CD4-positive, alpha-beta memory T cell (primary cell): ENCODE measurements at places on chromosomes 7 and 10.

DNA sequence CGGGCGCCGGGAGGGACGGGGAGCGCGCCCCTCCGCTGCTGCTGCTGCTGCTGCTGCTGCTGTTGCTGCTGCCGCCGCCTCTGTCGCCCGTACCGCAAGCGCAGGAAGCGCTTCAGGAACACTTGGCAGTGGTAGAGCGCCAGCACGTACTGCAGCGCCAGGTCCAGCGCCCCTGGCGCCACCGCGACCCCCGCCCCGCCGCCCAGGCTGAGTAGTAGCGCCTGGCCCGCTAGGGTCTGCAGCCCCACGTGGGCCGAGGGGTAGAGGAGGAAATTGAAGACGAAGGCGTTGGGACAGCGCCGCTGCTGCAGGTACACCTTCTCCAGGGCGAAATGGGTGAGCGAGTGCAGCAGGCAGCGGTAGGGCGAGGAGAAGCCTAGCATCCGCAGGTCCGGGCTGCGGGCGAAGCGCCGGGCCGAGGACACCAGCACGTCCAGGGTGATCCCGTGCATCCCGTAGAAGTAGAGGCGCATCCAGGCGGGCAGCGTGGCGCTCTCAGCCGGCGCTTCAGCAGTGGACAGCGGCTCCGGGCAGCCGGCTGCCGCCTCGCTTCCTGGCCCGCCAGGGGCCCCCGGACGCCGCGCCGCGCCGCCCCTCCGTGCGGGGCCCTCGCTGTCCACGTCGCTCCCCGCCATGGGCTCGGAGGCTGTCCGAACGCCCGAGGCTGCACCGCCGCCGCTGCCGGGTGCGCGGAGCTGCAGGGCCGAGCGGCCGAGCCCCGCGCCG is at the start of gene TMEM229A:
TSS of gene TMEM229A (minus strand) at position 699 of the 726 bp plus-strand sequence. CDS start at position 635, 64 bp downstream.
- H3K27me3 ChIP-seq, result peaks cover 6% of the 10 kb centered on the region
- DNase-seq, result no peak
- H3K36me3 ChIP-seq, result no peaks in the 10 kb centered on the region
- H3K4me3 ChIP-seq, result no peak within 1 kb of the TSS

DNA sequence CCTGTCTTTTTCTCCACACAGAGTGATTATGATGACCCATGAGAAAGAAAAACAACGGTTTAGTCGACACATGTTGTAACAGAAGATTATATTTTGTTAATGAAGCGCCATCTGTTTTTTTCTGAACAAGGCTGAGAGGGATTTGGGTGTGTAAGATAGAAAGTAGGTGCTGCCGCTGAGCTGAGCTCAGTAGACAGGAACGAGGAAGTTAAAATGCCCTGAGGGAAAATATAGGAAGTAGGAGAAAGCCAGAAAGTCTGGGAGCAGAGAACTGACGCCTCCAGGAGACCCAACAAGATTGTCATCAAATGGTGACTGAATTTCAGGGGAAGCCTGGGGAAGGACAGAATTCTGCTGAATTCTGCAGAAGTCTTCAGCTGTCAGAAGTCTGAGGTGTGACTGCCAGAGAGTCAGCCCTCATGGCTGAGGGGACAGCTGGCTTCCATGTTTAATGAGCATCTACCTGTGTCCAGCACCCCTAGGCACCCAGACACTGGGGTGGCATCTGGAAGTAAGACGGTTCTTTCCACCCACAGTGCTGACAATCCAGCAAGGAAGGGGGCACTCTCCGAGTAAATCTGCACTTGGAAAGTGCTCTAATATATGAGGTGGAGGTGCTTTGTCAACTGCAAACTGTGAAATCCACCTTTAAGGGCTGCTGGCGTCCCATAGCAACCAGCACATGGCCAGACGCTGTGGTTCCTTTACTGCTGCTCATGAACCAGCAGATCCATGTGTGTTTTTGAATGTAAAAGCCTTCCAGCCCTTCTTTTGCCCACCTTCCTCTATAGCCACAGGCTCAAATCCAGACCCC is 12.5 kb upstream of the TSPAN15 start:
- H3K4me1 ChIP-seq, result no peaks in the 10 kb centered on the region
- no peak overlapping the region for H3K4me3 ChIP-seq
- H3K27me3 ChIP-seq, result no peaks in the 10 kb centered on the region
- no peaks in the 10 kb centered on the region for H3K36me3 ChIP-seq
- no peak for DNase-seq
- H3K27ac ChIP-seq, result no peak overlapping the region

- H3K36me3 ChIP-seq, result peaks cover 19% of the 10 kb centered on the region
- peaks cover 100% of the 10 kb centered on the region for H3K4me1 ChIP-seq
- peak overlapping the region; percentile 89 for H3K27ac ChIP-seq
- peak; percentile 56 for DNase-seq
These were observed 59.0 kb downstream of the IKZF1 start for GRCh38 chr7:50363327-50364060.

GRCh38 chr7:117907049-117907640 is 33.9 kb upstream of the CTTNBP2 start:
- no peak overlapping the region for H3K27ac ChIP-seq
- H3K4me3 ChIP-seq, result no peak overlapping the region
- no peaks in the 10 kb centered on the region for H3K27me3 ChIP-seq
- no peak for DNase-seq
- H3K36me3 ChIP-seq, result no peaks in the 10 kb centered on the region

GRCh38 chr7:74272305-74273038 is 16.7 kb upstream of the CLIP2 start:
- no peaks in the 10 kb centered on the region for H3K27me3 ChIP-seq
- no peaks in the 10 kb centered on the region for H3K4me1 ChIP-seq
- no peak overlapping the region for H3K4me3 ChIP-seq
- H3K27ac ChIP-seq, result no peak overlapping the region

DNA sequence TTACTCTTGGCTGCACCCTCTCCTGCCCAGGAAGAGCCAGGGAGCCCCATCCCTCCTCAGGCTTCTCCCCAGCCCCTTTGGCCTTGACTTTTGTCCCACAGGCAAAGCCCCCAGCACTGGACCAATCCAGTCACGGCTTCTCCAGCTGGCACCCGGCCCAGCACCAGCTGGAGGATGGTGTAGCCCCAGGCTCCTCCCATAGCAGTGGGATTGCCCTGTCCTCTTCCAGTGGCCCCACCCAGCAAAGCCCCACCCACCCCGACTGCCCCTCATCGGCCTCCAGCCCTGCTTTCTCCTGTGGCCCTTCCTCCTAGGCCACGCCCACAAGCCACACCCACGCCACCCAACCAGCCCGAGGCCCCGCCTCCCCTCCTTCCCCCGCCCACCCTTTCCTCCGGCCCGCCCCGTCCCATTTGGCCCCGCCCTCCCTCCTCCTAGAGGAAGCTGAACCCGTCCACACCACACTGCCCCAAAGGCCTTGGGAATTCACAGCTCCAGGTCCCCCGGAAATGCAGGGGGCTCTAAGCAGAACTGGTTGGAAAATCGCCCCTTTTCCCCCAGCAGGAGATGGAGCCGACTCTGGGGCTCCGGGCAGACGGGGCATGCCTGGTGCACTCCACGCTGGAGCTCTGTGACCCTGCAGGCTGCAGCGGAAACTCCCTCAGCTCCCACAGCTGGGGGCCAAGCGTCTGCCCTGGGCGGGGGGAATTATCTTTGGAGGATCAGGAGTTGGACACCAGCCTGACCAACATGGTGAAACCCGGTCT is 25.2 kb downstream of the GET4 start:
- H3K4me3 ChIP-seq, result no peak overlapping the region
- H3K27me3 ChIP-seq, result no peaks in the 10 kb centered on the region
- DNase-seq, result no peak
- peaks cover 3% of the 10 kb centered on the region for H3K4me1 ChIP-seq

DNA sequence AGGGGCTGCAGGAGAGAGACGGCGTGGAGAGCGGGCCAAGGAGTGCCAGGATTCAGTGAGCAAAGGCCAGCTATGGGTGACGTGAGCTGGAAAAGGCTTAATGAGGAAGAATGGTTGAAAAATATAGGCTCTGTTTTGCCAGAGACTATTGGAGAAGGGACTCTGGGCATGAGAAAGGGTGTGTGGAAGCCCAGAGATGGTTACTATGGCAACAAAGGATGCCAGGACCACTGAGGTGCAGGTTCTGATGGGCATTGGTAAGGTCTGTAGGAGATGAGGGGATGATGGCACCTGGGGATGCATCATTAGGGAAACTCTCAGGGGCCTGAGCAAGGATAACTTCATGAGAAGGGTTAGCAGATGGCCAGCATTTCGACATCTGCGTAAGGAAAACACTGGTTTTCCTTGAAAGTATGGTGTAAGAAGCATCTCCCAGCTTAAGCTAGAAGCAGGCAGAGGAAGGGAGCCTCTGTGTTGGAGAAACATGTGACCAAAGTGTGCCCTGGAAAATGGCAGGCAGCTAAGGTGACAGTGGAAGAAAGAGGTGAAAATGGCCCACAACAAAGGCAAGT is 21.6 kb upstream of the FAM180A start:
- H3K27ac ChIP-seq, result no peak overlapping the region
- H3K4me3 ChIP-seq, result no peak overlapping the region
- no peaks in the 10 kb centered on the region for H3K27me3 ChIP-seq
- DNase-seq, result no peak
- H3K36me3 ChIP-seq, result no peaks in the 10 kb centered on the region

DNA sequence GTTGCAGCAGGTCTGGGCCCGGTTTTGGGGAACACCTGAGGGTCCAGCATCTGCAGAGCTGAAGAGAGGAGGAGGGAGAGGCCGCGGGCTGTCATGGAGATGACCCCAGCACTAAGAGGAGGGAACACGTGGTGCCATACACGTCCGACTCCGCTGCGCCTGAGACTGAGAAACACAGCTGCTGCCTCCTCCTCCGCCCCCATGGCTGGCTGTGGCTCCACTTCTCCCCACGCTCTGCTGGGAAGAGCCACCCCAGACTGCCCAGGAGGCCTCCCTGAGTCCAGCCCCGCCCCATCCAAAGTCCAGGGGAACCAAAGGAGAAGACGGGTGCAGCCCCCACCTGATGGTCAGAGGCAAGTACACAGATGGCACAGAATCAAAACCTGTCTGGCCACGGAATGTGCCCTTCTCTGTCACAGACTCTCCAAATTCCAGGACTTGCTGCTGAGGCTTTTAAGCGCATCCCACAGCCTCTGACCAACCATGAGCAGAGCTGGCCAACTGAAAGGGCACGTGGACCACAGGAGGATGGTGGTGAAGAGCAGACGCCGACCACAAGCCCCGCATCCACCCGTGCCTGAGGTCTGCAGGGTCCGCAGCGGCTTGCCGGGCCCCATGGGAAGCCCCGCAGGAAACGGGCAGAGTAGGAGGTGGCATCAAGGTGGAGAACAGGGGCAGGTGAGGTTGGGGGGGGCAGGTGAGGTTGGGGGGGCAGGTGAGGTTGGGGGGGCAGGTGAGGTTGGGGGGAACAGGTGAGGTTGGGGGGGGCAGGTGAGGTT is 24.0 kb downstream of the STK32C start:
- H3K27ac ChIP-seq, result no peak overlapping the region
- H3K36me3 ChIP-seq, result no peaks in the 10 kb centered on the region
- no peaks in the 10 kb centered on the region for H3K4me1 ChIP-seq
- DNase-seq, result no peak

- DNase-seq, result no peak
- no peak overlapping the region for H3K4me3 ChIP-seq
- H3K36me3 ChIP-seq, result no peaks in the 10 kb centered on the region
- no peaks in the 10 kb centered on the region for H3K4me1 ChIP-seq
These were observed 28.3 kb upstream of the CASD1 start for GRCh38 chr7:94481279-94481678.

DNA sequence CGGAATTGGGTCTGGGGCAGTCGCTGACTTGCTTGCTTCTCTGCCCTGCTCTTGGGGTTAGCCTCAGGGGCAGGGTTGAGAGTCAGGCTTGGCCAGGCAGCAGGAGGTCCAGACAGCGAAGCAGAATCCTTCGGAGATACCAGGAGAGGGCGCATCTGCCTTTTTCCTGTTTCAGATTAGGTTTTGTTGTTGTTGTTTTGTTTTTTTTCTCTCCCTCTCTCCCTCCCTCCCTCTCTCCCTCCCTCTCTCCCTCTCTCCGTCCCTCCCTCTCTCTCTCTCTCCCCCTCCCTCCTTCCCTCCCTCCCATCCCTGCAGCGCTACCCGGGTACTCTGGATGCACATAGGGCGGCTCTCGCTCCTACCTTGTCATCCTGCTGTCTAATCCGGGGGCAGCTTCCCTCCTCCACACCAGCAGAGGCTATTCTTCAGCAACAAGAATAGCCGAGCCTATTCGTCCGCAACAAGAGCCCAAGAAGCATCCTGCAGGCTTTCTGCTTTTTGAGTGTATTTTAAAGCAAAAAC is 758 bp upstream of the OPTN start:
- no peaks in the 10 kb centered on the region for H3K27me3 ChIP-seq
- peaks cover 44% of the 10 kb centered on the region for H3K4me1 ChIP-seq
- H3K36me3 ChIP-seq, result no peaks in the 10 kb centered on the region
- DNase-seq, result peak; percentile 59

GRCh38 chr10:75565286-75566251 is 134.1 kb downstream of the LRMDA start:
- H3K4me3 ChIP-seq, result no peak overlapping the region
- H3K4me1 ChIP-seq, result no peaks in the 10 kb centered on the region
- DNase-seq, result no peak
- H3K27ac ChIP-seq, result no peak overlapping the region

DNA sequence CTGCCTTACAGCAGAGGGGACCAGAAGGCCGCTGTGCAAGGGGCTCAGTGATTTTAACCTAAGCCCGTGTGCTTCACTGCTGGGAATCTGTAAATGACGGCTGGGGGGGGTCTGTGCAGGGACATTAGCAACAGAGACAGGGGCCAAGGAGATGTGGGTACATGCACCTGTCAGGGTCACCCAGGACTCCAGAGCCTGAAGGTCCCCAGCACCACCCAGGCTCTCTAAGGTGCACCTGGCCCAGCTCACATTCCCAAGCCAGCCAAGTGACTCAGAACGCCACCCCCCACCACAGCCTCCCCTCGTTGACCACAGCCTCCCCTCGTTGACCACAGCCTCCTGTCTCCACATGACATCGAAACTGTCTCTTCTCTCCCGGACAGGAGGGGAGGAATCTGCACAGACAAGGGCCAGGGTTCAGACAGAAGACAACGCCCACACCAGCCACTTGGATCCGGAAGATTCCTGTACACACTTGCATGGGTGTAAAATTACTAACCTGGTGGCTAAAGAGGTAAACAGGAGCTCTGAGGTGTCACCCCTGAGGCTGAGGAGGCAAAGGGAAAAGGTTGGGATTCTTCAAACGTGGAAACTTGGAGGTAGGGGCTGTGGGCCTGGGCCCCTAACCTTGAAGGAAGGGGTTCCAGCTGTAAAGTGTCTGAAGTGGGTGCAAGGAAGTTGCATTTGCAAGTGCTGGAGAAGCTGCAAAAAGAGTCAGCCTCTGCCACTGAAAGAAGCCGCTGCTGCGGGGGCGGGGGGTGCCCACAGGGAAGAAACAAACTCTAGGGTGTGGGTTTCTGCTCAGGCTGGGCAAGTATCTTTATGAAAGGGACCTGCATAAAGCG is 27.0 kb downstream of the CALML3 start:
- peaks cover 49% of the 10 kb centered on the region for H3K4me1 ChIP-seq
- H3K4me3 ChIP-seq, result no peak overlapping the region
- no peaks in the 10 kb centered on the region for H3K36me3 ChIP-seq
- H3K27me3 ChIP-seq, result no peaks in the 10 kb centered on the region
- H3K27ac ChIP-seq, result no peak overlapping the region

- H3K36me3 ChIP-seq, result no peaks in the 10 kb centered on the region
- DNase-seq, result no peak
- no peak overlapping the region for H3K4me3 ChIP-seq
- H3K27me3 ChIP-seq, result no peaks in the 10 kb centered on the region
- no peaks in the 10 kb centered on the region for H3K4me1 ChIP-seq
These were observed 65.4 kb downstream of the CDK14 start for GRCh38 chr7:90661290-90662151.

- no peak for DNase-seq
- H3K4me1 ChIP-seq, result peaks cover 50% of the 10 kb centered on the region
- H3K4me3 ChIP-seq, result no peak overlapping the region
- peaks cover 11% of the 10 kb centered on the region for H3K36me3 ChIP-seq
- H3K27me3 ChIP-seq, result no peaks in the 10 kb centered on the region
These were observed 1.8 kb downstream of the PARP12 start for GRCh38 chr7:140060788-140061606.
